ENCODE measurements at places on chromosomes 4 and X.
A peak's percentile ranks its signal among the peaks of the same experiment; 100 is the strongest.

GRCh38 chr4:17323554-17324385 is 188.1 kb downstream of the QDPR start:
- peaks cover 16% of the 10 kb centered on the region for H3K4me1 ChIP-seq
- H3K4me3 ChIP-seq = no peak overlapping the region
- DNase-seq = no peak
- no peaks in the 10 kb centered on the region for H3K27me3 ChIP-seq
- no peak overlapping the region for H3K27ac ChIP-seq

DNA sequence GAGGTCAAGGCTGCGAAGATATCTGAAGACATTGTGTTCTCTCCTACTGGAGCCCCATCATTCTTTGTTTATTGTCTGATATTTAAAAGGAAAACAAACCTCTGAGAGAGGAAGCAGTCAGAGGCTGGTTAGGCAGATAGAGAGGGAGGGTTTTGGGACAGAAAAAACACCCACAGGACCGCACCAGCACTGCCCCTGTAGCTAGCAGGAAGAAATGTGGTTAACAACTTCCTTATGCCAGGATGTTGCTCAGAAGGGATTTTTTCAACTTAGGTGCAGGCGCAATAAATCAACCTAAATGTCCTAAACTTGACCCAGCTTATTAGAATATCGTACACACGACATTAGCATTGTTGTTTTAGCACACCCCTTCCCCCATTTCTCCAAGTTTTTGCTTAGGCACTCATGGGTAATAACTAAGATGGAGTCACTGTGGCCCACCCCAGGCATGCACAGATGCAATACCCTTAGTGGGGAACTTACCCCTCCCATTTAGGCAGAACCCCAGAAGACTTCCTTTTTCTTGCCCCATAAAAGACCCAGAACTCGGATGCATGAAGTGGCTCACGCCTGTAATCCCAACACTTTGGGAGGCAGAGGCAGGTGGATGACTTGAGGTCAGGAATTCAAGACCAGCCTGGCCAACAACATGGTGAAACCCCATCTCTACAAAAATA is 2.8 kb upstream of the ZNF718 start:
- H3K4me3 ChIP-seq = peak overlapping the region; percentile 37
- peak; percentile 96 for DNase-seq
- H3K36me3 ChIP-seq = peaks cover 9% of the 10 kb centered on the region

DNA sequence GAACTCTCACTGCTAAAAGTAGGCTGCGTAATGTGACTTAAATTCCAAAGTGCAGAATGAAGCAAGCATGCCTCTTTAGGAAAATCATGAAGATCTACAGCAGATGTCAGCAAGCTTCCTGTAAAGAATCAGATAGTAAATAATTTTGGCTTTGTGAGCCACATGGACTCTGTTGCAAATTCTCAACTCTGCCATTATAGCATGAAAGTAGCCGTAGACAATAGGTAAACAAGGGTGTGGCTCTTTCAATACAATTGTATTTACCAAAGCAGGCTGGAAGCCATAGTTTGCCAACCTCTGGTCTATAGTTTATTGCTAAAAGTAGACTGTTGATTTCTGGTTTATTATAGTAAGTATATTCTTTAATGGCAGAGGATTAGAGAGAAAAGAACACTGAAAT is 80.3 kb upstream of the FAM9B start:
- no peaks in the 10 kb centered on the region for H3K36me3 ChIP-seq
- no peak overlapping the region for H3K27ac ChIP-seq
- no peaks in the 10 kb centered on the region for H3K4me1 ChIP-seq
- no peaks in the 10 kb centered on the region for H3K27me3 ChIP-seq
- H3K4me3 ChIP-seq = no peak overlapping the region

GRCh38 chr4:140523370-140523856 is 555 bp upstream of the ELMOD2 start:
- H3K27ac ChIP-seq = no peak overlapping the region
- DNase-seq = no peak
- peaks cover 7% of the 10 kb centered on the region for H3K4me1 ChIP-seq
- H3K4me3 ChIP-seq = peak overlapping the region; percentile 90

GRCh38 chrX:31099536-31100090 is 27.8 kb upstream of the FTHL17 start:
- no peak overlapping the region for H3K4me3 ChIP-seq
- H3K36me3 ChIP-seq = no peaks in the 10 kb centered on the region
- peaks cover 9% of the 10 kb centered on the region for H3K4me1 ChIP-seq

- H3K27me3 ChIP-seq = no peaks in the 10 kb centered on the region
- no peak overlapping the region for H3K4me3 ChIP-seq
- DNase-seq = no peak
- H3K36me3 ChIP-seq = no peaks in the 10 kb centered on the region
- no peak overlapping the region for H3K27ac ChIP-seq
Measured at GRCh38 chr4:152309418-152309817, 226.5 kb downstream of the FBXW7 start.

DNA sequence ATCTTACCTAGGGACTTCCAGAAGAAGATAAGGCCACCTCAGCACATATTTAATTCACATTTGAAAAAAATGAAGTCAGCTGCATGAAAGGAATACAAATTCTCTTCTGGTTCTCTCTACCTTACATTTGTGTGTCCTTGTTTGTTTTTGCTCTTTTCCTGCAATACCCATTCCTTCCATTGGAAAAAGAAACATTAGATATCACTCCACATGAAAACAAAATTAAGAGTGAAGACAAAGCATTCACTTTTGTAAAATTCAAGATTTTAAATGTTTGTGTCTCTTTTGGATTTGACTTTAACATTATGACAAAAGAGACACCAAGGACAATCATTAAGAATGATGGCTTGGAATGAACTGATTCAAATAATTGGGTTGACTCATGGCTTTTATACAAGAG is 1351.8 kb downstream of the FSTL5 start:
- H3K27me3 ChIP-seq = no peaks in the 10 kb centered on the region
- no peaks in the 10 kb centered on the region for H3K4me1 ChIP-seq
- no peak overlapping the region for H3K4me3 ChIP-seq
- H3K27ac ChIP-seq = no peak overlapping the region
- DNase-seq = no peak
- no peaks in the 10 kb centered on the region for H3K36me3 ChIP-seq

GRCh38 chr4:145279122-145279960 is 99.0 kb upstream of the OTUD4 start:
- no peak overlapping the region for H3K27ac ChIP-seq
- no peaks in the 10 kb centered on the region for H3K27me3 ChIP-seq
- H3K4me1 ChIP-seq = no peaks in the 10 kb centered on the region
- H3K4me3 ChIP-seq = no peak overlapping the region
- no peak for DNase-seq
- H3K36me3 ChIP-seq = no peaks in the 10 kb centered on the region

- peaks cover 2% of the 10 kb centered on the region for H3K36me3 ChIP-seq
- no peak overlapping the region for H3K4me3 ChIP-seq
- H3K27me3 ChIP-seq = no peaks in the 10 kb centered on the region
- no peaks in the 10 kb centered on the region for H3K4me1 ChIP-seq
- H3K27ac ChIP-seq = peak overlapping the region; percentile 38
Measured at GRCh38 chr4:150982557-150983233, 32.4 kb downstream of the LRBA start.
